ENCODE measurements at places on chromosomes 11 and 22. TPM values are rescaled to one million over a fixed set of nuclear protein-coding genes. Genes with fewer than 3 reads are reported as not detected.

GRCh38 chr11:45085646-45086501 lies 60.6 kb upstream of the PRDM11 start:
- DNase-seq, result no peak

- no peak for DNase-seq
Measured at GRCh38 chr11:114499756-114500155, 59.9 kb downstream of the NXPE1 start.

- DNase-seq, result no peak
Measured at GRCh38 chr11:61687420-61687819, 7.2 kb downstream of the DAGLA start.

GRCh38 chr22:41526830-41527799 lies 17.2 kb downstream of the POLR3H start:
- no peak for DNase-seq

GRCh38 chr11:3223932-3224381 lies 5.3 kb upstream of the MRGPRG start:
- DNase-seq, result no peak

GRCh38 chr11:121226415-121227263 lies 65.9 kb upstream of the SC5D start:
- no peak for DNase-seq

- no peak for DNase-seq
Measured at GRCh38 chr22:29317827-29318454, 2.4 kb upstream of the RASL10A start.

DNA sequence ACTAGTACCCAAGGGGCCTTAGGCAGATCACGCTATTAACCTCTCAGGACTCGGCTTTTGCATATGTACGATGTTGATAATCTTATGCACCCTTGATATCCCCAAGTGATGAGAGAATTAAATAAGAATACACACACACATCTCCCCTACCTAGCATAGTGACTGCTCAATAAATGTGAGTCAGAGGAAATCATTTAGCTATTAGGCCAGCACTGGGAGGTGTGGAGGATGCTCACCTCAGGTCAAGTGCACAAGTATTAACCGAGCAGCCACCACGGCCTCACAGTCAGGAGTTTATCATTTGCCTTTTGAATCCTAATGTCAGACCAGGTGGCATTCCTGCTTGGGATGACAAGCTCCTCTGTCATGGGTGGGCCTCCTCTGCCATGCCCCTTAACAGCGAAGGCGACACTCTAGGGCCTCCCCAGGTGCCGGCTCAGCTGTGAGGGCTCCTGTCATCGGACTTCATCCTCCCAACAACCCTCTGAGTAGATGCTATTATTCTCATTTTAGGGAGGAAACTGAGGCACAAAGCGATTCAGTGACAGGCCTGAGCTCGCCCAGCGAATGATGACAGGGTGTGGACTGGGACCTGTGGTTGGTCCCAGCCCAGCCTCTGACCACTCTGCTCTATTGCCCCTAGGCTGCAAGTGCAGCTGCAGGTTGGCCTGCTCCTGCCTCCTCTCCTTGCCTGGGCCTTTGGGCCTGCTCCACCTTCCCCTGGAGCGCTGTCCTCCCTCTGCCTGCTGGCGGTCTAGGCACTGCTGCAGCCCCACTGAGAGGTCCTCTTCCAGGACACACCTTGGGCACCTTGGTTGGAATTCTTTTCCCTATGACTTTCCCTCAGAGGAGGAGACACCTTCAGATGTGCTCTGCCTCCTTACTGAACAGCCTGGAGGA lies 5.0 kb upstream of the SOX10 start:
- DNase-seq, result no peak

GRCh38 chr22:40028098-40028425 lies 33.3 kb downstream of the FAM83F start:
- DNase-seq, result no peak

The OSBP2 gene
- total RNA-seq, result 1.6 TPM

The PRR14L gene
- total RNA-seq, result 27.4 TPM

The PDGFD gene
- 32.7 TPM for total RNA-seq

The B3GAT1 gene
- 6.6 TPM for total RNA-seq

The PGGHG gene
- total RNA-seq, result 51.1 TPM

Data from tibial nerve (tissue), 4 donors.